Thymus (tissue), 14 donors: ENCODE measurements at places on chromosomes 4 and X. TPM values are rescaled to one million over a fixed set of nuclear protein-coding genes. Genes with fewer than 3 reads are reported as not detected.
A peak's percentile ranks its signal among the peaks of the same experiment; 100 is the strongest.

- H3K36me3 ChIP-seq, result peaks cover 17% of the 10 kb centered on the region
- DNase-seq, result no peak
- peaks cover 8% of the 10 kb centered on the region for H3K4me1 ChIP-seq
- H3K4me3 ChIP-seq, result no peak overlapping the region
- peaks cover 3% of the 10 kb centered on the region for H3K27me3 ChIP-seq
Observed at GRCh38 chrX:49075347-49075746, 1.5 kb upstream of the PRAF2 start.

DNA sequence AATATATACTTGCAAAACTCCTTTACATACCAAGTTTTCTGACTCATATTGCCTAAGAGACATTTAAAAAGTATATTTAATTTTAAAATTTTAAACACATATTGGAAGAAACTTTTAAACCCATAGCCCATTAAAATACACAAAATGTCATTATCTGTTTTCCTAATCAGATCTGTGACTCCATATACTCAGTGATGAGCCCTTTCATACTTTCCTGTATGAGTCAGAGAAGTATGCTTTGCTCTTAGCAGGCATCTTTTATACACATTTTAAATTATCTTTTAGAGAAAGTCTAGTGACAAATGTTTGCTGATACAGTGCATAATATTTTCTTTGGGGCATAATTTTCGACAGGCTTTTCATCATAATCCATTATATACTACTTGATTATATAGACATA is 26.4 kb downstream of the SPIN3 start:
- DNase-seq, result no peak
- H3K27me3 ChIP-seq, result no peaks in the 10 kb centered on the region
- no peak overlapping the region for H3K27ac ChIP-seq
- no peaks in the 10 kb centered on the region for H3K4me1 ChIP-seq
- no peaks in the 10 kb centered on the region for H3K36me3 ChIP-seq

DNA sequence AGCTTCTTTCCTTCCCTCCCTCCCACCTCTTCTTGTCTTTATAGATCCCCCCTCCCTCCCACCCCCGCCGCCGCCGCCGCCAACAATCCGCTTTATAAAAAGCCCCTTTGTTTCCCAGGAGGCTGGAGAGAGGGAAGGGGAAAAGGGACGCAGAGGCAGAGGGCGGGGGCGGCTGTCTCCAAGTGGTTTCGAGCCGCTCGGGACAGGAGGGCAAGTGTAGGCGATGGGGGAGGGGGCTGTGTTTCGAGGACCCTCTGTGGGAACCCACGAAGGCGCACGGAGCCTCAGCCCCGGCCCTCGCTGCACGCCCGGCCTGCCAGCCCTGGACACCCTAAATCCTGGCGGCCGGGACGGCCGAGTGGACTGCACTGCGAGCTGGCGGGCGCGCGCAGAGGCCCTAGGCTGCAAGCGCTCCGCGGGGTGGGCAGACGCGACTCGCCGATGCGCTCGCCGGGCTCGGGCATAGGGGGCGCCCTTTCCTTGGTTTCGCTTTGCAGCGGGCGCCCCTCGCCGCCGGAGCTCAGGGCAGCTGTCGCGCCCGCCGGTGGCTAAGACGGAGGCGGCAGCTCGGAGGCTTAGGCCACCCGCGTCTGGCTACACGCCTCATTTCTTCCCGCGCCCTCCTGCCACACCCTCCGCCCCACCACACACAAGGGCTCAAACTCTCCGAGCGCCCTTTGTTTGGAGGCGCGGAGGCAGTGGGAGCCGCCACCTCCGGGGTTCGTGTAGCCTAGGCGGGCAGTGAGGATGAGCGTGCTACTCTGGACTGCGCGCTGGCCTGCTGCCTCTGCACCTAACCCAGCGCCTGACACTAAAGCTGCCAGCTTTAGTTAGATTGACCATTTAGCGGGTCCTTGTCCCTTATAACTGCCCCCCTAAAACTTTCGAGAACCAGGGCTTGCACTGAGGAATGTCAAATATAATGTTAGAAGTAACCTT is 2.2 kb downstream of the MAMLD1 start:
- no peaks in the 10 kb centered on the region for H3K36me3 ChIP-seq
- H3K4me1 ChIP-seq, result peaks cover 32% of the 10 kb centered on the region
- H3K4me3 ChIP-seq, result peak overlapping the region; percentile 67
- H3K27me3 ChIP-seq, result peaks cover 19% of the 10 kb centered on the region
- H3K27ac ChIP-seq, result no peak overlapping the region

DNA sequence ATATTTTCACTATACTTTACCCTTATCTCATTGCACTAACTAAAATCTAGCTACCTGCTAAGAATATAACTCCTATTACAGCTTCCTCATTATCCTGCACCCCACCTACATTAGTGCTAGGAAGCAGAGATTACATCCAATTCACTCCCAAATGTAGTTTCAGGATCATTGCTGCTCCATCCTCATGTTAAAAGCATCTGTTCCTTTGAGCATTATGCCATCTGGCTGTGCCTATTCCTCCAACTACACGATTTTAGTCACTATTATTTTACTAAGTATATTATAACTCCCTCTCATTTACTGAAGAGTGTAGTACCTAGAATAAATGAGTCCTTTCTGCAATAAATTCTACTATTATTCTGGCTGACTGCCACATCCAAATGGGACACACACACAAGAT is 1586.9 kb downstream of the TECRL start:
- no peak for DNase-seq
- H3K4me1 ChIP-seq, result no peaks in the 10 kb centered on the region
- H3K36me3 ChIP-seq, result no peaks in the 10 kb centered on the region
- H3K27me3 ChIP-seq, result no peaks in the 10 kb centered on the region
- no peak overlapping the region for H3K4me3 ChIP-seq

DNA sequence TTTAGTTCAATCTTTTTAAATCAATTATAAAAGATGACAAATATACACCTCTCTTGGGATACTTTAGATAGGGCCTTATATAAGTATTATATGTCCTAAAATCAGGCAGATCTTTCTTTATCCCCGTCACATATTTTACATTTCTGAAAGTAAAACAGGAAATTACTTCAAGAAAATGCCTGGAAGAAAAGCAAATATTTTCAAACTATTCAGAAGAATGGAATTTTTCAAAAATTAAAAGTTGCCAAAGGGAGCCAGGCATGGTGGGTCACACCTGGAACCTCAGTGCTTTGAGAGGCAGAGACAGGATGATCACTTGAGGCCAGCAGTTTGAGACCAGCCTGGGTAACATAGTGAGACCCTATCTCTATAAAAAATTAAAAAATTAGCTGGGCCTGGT is 34.4 kb downstream of the MGARP start:
- H3K27ac ChIP-seq, result no peak overlapping the region
- no peak for DNase-seq

DNA sequence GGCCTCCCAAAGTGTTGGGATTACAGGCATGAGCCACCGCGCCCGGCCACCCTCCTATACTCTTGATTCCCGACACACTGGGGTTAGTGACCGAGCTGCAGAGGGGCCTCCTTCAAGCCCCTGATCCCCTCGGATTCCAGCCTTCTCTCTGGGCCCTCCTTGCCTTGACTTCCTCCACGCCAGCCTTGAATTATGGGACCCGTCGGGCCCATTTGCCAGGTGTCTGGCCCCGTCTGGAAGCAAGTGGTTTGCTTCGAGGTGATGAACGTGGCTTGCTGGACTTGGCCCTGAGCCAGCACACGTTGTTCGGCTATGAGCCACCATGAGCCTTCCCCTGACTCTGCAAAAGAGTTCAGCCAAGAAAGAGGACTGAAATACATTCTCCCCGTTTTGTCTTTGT is 37.4 kb upstream of the GRPEL1 start:
- DNase-seq, result no peak
- H3K36me3 ChIP-seq, result no peaks in the 10 kb centered on the region
- no peak overlapping the region for H3K27ac ChIP-seq
- H3K4me3 ChIP-seq, result no peak overlapping the region
- H3K27me3 ChIP-seq, result peaks cover 5% of the 10 kb centered on the region

DNA sequence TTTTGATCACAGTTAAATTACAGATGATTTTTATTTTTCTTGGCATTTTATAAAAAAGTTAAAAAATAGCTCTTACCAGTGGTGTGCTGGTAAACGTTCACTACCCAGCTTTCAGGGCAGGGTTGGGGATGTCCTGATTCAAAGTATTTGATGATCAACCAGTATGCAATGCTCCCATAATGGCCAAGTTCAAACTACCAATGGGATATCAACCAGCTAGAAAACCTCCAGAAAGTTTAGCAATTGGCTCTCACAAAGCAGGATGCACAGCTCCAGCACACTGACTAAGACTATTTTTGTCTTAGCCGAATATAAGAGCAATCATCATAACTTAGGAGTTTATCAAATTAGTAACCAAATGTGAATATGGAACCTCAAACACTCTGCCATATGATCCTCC is 108.0 kb upstream of the PDE5A start:
- H3K4me3 ChIP-seq, result no peak overlapping the region
- H3K27ac ChIP-seq, result no peak overlapping the region
- H3K36me3 ChIP-seq, result no peaks in the 10 kb centered on the region
- no peaks in the 10 kb centered on the region for H3K27me3 ChIP-seq
- no peak for DNase-seq
- no peaks in the 10 kb centered on the region for H3K4me1 ChIP-seq

Gene HS6ST2
- 1.3 TPM for total RNA-seq

DNA sequence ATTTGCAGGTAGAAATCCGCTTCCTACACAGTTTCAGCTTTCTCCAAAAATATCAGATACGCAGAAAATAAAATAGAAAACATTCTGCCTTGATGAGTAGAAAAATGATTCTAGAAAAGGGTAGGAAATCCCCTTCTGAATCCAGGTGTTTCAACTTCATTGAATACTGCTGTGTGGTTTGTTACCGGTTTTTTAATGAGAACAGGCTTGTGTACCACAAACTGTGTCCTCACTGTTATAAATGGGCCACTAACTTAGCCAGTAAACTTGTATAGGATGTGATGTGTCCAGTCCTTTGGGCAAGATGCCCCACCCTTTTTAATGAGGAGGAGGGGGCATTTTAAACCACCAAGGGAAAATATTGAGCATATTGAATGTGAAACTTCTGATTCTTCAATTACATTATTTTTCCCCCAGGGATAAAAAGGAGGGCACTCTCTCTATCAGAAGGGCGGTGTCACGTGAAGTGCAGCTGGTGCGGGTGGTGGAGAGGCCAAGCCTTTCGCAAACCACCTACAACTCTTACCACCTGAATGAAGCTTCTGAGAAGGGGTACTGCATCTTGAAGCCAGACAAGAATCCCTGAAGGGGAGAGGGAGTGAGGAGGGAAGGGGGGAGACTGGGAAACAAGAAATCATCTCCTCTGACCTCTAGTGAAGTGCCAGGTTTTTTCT is 4.5 kb downstream of the CXXC4 start:
- H3K27ac ChIP-seq, result no peak overlapping the region
- H3K4me1 ChIP-seq, result peaks cover 5% of the 10 kb centered on the region
- H3K27me3 ChIP-seq, result peaks cover 58% of the 10 kb centered on the region

Gene TRPC5OS
- total RNA-seq, result 0.09 TPM

Gene SPIN2A
- total RNA-seq, result 0.66 TPM

GRCh38 chr4:20192736-20193135 is 59.0 kb upstream of the SLIT2 start:
- H3K27ac ChIP-seq, result no peak overlapping the region
- no peaks in the 10 kb centered on the region for H3K36me3 ChIP-seq
- H3K4me1 ChIP-seq, result no peaks in the 10 kb centered on the region
- H3K4me3 ChIP-seq, result no peak overlapping the region
- no peaks in the 10 kb centered on the region for H3K27me3 ChIP-seq

DNA sequence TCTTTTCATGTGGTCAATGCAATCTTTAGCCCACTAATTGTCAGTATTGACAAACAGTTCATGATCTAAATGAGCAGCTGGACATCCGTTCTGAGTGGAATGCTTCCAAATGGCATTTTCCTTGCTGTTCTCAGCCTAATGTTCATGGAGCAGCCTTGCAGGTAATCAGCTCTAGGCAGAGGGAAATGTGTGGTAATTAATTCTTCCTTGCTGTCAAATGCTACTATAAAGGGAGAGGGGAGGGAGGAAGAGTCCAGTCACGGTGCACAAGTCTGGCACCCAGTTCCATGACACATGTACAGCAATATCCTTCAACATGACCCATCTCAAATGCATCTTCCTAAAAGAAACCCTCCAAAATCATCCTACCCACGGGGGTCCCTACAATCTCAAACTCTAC is 88.5 kb downstream of the LDB2 start:
- H3K4me1 ChIP-seq, result no peaks in the 10 kb centered on the region
- no peak overlapping the region for H3K4me3 ChIP-seq
- H3K27ac ChIP-seq, result no peak overlapping the region
- DNase-seq, result no peak
- H3K27me3 ChIP-seq, result no peaks in the 10 kb centered on the region

DNA sequence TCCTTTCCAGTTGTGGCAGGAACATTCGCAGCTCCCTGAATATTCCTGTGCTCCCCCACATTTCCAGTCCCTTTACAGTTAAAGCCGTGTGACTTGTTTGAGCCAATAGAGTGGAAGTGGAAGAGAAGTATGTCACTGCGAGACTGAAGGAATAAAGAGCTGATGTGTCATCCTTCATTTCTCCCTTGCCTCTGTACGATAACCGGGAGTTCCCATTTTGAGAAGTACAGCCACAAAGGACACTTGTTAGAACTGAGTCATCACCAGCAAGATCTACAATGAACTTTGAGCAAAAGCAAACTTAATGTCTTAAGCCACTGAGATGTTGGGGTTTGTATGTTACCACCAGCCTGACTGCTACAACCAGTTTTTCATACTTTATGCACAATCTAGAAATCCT is 92.3 kb downstream of the SPRY1 start:
- H3K27ac ChIP-seq, result no peak overlapping the region
- DNase-seq, result no peak
- no peak overlapping the region for H3K4me3 ChIP-seq
- H3K36me3 ChIP-seq, result no peaks in the 10 kb centered on the region
- no peaks in the 10 kb centered on the region for H3K27me3 ChIP-seq
- no peaks in the 10 kb centered on the region for H3K4me1 ChIP-seq

Gene PARM1
- total RNA-seq, result 27.2 TPM

Gene EGF
- 0.19 TPM for total RNA-seq

Gene ARSJ
- total RNA-seq, result 3.1 TPM

DNA sequence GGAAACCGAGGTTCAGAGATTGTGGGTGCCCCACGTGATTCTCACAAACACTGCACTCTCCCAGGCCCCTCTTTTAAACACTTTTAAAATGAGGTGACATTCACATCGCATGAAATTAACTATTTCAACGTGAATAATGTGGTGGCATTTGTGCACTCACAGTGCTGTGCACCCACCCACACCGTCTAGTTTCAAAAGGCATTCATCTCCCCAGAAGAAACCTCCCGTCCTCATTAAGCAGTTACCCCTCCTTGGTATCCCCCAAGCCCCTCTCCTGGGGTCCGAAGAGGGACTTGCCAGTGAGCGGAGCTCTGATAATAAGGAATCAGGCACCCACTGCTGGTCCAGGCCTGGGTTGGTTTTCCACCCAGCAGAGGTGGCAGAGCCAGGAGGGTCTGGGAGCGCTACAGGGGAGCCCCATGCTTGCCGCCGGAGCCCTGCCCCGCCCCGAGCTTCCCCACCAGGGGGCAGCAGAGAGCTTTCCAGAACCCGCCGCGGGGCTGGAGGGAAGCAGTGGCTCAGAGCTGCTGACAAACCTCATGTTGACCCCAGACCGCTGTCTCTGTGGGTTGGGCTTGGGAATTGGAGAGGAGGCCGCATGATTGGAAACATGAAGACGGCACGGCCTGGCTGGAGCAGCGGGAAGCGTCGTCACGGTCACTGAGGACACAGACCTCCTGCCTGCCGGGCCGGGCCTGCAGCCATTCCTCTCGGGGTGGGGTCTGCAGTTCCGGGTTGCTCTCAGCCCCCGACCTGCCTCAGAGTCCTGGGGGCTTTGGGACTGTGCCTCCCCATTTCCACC is 27.5 kb upstream of the HTRA3 start:
- H3K27ac ChIP-seq, result no peak overlapping the region
- peaks cover 63% of the 10 kb centered on the region for H3K36me3 ChIP-seq
- no peaks in the 10 kb centered on the region for H3K27me3 ChIP-seq
- DNase-seq, result peak; percentile 86
